Bone marrow (tissue), 2 donors: ENCODE measurements at places on chromosomes 7 and 10.

DNA sequence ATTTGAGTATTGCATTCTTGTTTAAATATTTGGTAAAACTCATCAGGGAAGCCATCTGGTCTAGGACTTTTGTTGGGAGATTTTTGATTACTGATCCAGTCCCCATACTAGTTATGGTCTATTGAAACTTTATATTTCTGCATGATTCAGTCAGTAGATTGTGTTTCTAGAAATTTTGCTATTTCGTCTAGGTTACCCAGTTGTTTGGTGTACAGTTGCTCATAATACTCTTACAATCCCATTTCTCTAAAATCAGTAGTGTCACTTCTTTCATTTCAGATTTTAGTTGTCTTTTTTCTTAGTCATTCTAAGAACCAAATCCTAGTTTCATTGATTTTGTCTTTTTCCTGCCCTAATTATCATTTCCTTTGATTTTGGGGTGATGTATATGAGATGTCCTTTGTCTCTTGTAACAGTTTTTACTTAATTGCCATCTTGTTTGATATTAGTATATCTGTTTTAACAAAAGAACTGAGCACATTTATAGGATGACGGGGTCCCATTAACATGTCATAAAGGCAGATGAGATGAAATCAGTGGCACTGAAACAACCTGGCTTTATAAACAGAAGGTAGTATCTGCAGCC, 7.9 kb downstream of the MALSU1 start:
- no peak for DNase-seq

GRCh38 chr10:3451516-3452172, 279.1 kb upstream of the PITRM1 start:
- no peak for DNase-seq

DNA sequence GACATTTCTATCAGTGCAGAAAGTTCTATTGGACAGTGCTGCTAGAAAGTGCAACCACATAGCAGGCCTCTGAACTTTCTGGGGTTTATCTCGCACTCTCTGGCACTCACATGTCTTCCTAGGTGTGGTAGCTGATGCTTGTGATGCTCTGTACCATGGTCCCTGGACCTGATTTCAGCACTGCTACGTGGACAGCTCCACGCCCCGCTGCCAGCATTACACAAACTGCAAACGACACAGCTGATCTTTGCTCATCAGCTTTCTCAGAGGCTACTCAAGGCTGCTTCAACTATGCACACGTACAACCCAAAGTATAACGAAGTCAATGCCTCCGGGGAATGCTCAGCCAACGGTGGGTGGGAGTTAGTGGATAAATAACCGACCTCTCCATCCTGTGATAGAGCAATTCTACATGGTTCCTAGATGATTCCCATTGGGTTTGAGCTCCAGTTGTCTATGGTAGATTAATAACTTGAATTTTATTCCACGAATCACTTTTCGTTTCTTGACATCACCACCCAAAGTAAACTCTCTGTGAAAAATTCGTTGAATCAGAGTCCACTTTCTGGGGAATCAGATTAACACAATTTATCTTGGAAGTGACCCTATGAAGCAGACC, 302.5 kb downstream of the ACTR3B start:
- DNase-seq: no peak

DNA sequence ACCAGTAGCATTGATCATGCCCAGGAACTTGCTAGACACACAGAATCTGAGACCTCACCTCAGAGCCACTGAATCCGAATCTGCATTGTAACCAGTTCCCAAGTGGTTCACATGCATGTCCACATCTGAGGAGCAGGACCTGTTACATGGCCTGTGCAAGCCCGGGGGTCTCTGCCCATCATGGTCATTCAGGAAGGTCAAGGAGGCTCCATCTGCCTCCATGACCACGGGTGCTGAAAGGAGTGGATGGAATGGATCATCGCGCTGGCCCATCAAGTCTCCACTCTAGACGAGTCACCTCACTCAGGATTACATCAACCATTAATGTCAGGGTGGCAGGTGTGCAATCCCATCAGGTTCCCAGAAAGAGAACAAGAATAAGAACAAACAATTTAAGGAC, 85.8 kb upstream of the ADAM12 start:
- no peak for DNase-seq
